WTC11 (cell line): ENCODE measurements at places on chromosomes 4 and X.

DNA sequence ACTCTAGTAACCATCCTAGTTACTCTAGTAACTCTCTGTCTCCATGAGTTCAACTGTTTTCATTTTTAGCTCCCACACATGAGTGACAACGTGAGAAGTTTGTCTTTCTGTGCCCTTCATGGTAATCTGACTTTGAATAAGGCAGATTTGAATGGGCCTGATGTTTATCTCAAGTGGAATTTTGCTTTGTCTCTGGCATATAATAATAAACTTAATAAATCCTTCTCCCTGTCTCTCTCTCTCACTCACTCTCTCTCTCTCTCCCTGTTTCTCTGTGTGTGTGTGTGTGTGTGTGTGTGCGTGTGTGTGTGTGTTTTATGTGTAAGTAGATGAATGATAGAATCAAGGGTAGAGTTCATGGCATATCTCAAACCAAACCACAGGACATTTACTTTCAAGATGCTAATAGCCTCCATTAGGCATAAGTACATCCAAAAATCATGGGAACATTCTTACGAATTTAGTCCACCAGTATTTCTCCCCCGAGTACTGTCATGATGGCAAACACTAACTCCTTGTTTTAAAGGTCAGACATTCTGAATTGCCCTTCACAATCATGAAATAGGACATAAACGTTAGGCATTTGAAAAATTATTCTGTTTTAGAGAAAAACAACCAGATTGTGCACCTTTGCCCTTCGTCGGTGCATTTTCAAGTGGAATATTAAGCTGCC is 193.1 kb downstream of the SPATA18 start:
- no peak for DNase-seq
- H3K27me3 ChIP-seq, result no peaks in the 10 kb centered on the region
- no peak overlapping the region for H3K4me3 ChIP-seq
- H3K27ac ChIP-seq, result no peak overlapping the region

DNA sequence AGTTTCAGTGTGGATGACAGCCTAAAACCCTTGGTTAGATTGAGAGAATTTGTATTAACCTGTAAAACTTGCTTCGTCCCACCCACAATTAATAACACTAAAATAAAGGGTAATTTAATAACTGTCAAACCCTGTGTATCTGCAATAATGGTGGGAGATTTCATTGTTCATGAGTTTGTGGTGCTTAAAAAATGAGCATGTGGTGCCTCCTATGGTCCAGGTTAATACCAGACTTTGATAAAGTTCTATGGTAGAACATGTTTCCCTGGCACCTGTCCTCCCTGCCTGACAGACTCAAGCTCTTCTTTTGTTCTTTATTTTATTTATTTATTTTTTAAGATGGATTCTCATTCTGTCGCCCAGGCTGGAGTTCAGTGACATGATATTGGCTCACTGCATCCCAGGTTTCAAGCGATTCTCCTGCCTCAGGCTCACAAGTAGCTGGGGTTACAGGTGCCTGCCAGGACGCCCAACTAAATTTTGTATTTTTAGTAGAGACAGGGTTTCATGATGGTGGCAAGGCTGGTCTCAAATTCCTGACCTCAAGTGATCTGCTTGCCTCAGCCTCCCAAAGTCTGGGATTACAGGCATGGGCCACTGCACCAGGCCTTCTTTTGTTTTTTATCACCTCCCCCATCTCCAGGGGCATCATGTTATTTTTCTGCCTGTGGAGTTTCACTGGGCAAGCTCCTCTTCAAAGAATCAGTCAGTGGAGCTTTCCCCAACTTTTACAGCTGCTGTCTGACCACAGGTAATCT is 289.2 kb downstream of the NR3C2 start:
- no peak overlapping the region for H3K4me3 ChIP-seq
- no peaks in the 10 kb centered on the region for H3K36me3 ChIP-seq
- H3K27ac ChIP-seq, result no peak overlapping the region
- H3K27me3 ChIP-seq, result no peaks in the 10 kb centered on the region

- H3K4me3 ChIP-seq, result no peak overlapping the region
- H3K27ac ChIP-seq, result no peak overlapping the region
- H3K4me1 ChIP-seq, result 0 out of 2 replicates have a peak, but pooled peaks cover 4% of the 10 kb centered on the region
- no peak for DNase-seq
Measured at GRCh38 chrX:19897091-19897490, 9.7 kb upstream of the SH3KBP1 start.

GRCh38 chrX:119482041-119482440 is 13.8 kb downstream of the SLC25A5 start:
- peaks cover 17% of the 10 kb centered on the region for H3K27me3 ChIP-seq
- no peaks in the 10 kb centered on the region for H3K4me1 ChIP-seq
- H3K27ac ChIP-seq, result no peak overlapping the region
- DNase-seq, result no peak
- no peaks in the 10 kb centered on the region for H3K36me3 ChIP-seq

DNA sequence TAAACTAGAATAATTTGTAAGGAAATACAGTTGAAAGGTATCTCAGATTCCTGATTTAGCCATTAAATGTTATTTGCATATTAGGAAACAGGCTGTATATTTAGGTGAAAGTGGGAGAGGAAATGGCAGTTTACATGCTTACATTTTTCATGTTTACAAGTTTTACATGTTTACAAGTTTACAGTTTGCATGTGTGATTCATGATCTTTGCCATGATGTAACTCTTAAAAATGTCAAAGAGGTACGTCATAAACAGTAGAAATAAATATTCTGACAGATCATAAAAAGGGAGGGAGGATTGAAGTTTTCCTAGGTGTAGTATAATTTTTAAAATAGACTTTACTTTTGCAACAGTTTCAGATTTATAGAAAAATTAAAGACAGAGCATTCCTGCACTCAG is 45.7 kb downstream of the KDM6A start:
- peaks cover 14% of the 10 kb centered on the region for H3K4me1 ChIP-seq
- H3K36me3 ChIP-seq, result peaks cover 2% of the 10 kb centered on the region; the same call in 1 of the 2 replicates
- DNase-seq, result no peak
- no peaks in the 10 kb centered on the region for H3K27me3 ChIP-seq

GRCh38 chr4:150961566-150961965 is 53.5 kb downstream of the LRBA start:
- no peak for DNase-seq
- peaks cover 39% of the 10 kb centered on the region for H3K36me3 ChIP-seq
- no peak overlapping the region; the same call in 1 of the 2 replicates for H3K27ac ChIP-seq
- no peak overlapping the region for H3K4me3 ChIP-seq
- H3K27me3 ChIP-seq, result peaks cover 7% of the 10 kb centered on the region

DNA sequence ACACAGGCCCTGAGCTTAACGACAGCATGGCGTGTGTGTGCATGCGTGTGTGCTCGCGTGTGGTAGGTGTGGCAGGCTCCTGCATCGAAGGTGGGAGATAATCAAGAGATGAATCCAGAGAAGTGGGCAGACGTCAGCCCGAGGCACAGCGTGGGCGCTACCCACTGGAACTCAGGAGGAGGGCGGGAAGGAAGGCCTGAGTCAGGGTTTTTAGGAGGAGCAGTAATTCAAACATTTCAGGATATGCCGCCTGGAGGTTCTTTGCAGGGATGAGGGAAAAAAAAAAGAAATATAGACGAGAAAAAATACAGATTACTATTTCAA is 66.3 kb upstream of the STX18 start:
- peaks cover 22% of the 10 kb centered on the region for H3K27me3 ChIP-seq
- no peak for DNase-seq
- peaks cover 46% of the 10 kb centered on the region for H3K4me1 ChIP-seq
- H3K36me3 ChIP-seq, result peaks cover 10% of the 10 kb centered on the region; the same call in 1 of the 2 replicates

DNA sequence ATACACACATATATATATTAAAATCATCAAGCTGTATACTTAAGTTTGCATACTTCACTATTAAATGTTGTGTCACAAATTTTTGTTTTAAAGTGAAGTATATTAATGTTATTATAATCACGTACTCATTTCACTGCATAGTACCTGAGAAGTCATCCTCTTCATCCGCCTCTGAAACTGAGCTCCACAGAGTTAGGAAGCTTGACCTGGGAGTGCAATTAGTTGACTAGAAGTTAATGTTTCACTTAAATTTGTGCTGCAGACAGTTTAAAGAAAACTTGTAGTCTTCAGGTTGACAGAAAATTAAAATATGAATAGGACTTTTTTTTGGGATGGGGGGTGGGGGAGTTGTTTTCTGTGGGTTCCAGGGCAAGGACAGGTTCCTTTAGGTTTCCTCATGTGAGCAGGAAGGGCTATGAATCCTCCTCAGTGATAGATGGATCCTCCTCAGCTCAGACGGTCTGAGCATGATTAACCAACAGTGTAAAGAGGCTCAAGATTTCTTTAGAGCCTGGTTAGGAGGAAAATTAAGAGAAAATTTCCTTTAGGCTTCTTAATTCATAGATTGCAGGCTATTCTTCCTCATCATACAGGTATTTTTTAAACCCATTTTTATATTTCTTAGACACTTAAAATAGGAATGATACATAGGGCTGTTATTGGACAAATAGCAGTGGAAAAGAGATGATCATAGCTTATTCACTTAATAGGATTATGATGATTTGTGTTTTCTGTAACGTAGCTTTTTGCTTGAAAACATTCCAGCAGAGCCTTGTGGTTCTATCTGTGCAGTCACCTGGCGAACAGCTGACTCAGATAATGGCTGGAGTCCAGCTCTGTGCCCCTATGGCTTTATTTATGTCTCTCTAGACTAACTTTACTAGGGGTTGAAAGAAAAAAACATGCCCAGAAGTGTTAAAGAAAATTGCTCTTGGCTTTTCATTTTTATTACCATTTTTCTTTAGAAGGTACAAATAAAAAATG is 102.7 kb downstream of the SLC4A4 start:
- no peaks in the 10 kb centered on the region for H3K27me3 ChIP-seq
- H3K4me3 ChIP-seq, result no peak overlapping the region
- no peaks in the 10 kb centered on the region for H3K36me3 ChIP-seq
- DNase-seq, result no peak
- peaks cover 9% of the 10 kb centered on the region for H3K4me1 ChIP-seq

GRCh38 chrX:2618516-2618915 is 72.6 kb upstream of the CD99 start:
- H3K36me3 ChIP-seq, result peaks cover 78% of the 10 kb centered on the region
- no peaks in the 10 kb centered on the region for H3K27me3 ChIP-seq
- DNase-seq, result no peak
- H3K4me1 ChIP-seq, result peaks cover 18% of the 10 kb centered on the region
- H3K27ac ChIP-seq, result no peak overlapping the region
- no peak overlapping the region for H3K4me3 ChIP-seq

- H3K4me3 ChIP-seq, result no peak overlapping the region
- H3K36me3 ChIP-seq, result no peaks in the 10 kb centered on the region
- H3K27ac ChIP-seq, result no peak overlapping the region
- DNase-seq, result no peak
Measured at GRCh38 chr4:144399927-144400326, 246.0 kb upstream of the HHIP start.

DNA sequence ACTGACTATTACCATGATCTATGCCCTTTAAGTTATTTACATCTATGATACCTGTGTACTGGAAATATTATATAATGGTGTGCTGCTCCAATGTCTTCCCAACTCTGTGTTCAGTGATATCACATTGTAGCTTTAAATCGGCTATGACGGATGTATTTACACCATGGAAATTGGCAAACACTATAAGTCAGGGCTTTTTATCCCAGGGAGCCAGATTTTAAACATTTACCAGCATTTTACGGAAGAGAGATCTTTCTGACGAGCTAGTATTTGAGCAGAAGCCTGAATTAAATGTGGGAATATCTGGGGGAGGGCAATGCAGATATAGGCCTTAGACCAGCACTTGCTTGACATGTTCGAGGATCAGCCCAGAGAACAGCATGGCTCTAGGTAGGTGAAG is 7.7 kb upstream of the PGM2 start:
- peaks cover 5% of the 10 kb centered on the region for H3K36me3 ChIP-seq
- H3K4me1 ChIP-seq, result peaks cover 11% of the 10 kb centered on the region
- no peak for DNase-seq
- H3K27me3 ChIP-seq, result no peaks in the 10 kb centered on the region; the same call in 1 of the 2 replicates
- H3K4me3 ChIP-seq, result no peak overlapping the region
